Body of pancreas (tissue), 4 donors: ENCODE measurements at places on chromosomes 12 and 14. TPM values are rescaled to one million over a fixed set of nuclear protein-coding genes. Genes with fewer than 3 reads are reported as not detected.

Gene GYS2
- not detected for total RNA-seq

Gene TAS2R7
- total RNA-seq, result not detected

Gene RAB15
- 10.1 TPM for total RNA-seq

GRCh38 chr12:27578689-27579372 is 54.8 kb downstream of the PPFIBP1 start:
- no peak for DNase-seq

DNA sequence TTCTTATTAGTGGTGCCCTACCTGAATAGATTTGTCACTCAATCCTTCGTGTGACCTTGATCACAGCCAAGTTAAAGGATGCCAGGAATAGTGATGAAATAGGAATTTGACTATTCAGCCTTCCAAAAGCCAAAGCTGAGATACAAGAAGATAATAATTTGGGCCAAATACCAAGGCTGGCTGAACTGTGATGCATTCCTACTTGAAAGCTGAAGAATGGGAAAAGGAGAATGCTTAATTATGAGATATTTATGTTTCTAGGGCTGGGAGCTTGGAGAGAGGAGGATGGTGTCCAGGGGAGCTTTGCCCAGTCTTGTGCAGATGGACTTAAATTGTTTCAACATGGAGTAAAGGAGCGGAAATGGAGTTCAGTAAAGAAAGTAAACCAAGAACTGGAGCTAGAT is 5.2 kb downstream of the RNASE7 start:
- no peak for DNase-seq

GRCh38 chr12:16225692-16226091 is 51.8 kb downstream of the SLC15A5 start:
- no peak for DNase-seq

- DNase-seq, result no peak
These were observed 406.6 kb upstream of the SYT1 start for GRCh38 chr12:78457938-78458337.

DNA sequence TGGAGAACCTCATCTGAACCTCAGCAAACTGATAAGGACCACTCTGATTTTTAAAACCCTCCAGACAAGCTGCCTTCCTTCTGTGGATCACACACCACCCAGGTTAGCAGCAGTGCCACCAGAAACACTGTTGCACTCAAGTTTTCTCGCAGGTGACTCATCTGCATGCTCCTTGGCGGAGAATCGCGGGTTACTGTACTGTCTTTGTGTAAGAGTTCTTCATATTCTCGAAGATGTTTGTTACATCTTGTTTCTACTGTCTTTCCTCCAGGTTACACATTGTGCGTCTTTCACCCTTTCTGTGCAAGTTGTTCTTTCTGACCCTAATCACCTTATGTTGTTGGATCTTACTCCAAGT is 331.2 kb downstream of the CACNA1C start:
- DNase-seq, result no peak

GRCh38 chr14:33184587-33184986 is 245.9 kb downstream of the NPAS3 start:
- DNase-seq, result no peak
